ENCODE measurements at places on chromosomes 7 and 10.

DNA sequence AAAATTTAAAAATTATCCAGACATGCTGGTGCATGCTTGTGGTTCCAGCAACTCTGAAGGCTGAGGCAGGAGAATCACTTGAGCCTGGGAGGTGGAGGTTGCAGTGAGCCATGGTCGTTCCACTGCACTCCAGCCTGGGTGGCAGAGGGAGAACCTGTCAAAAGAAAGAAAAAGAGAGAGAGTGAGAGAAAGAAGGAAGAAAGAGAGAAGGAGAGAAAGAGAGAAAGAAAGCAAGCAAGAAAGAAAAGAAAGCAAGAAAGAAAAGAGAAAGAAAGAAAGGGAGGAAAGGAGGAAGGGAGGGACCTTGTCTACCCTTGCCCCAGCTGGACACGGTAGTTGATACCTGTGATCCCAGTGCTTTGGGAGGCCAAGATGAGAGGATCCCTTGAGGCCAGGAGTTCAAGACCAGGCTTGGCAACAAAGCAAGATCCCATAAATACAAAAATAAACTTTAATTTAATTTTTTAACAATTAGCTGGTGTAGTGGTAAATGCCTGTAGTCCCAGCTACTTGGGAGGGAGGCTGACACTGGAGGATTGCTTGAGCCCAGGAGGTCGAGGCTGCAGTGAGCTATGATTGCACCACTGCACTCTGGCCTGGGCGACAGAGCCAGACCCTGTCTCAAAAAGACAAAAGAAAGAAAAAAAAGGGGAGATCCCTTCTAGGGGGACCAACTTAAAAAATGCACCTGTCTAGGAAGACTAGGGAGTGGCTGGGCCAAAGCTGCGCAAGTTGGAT lies 9.2 kb downstream of the NYAP1 start:
- DNase-seq, result no peak

DNA sequence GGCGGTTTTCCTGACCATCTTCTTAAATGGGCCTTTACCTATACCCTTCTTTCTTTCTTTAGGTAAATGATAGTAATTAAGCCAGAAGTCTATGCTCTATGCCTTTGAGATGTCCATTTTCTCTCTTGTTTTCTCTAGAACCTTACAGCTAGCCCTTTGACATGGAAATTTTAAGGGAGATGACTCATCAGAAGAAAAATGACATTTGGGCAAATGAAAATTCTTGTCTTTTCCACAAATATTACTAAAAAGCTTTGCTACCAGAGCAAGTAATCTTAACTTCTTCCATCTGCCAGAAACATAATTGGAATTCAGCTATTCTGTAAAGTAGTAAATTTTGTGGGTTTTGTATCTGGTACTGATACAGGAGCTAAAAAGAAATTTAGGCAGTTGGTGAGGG lies 59.5 kb downstream of the CCDC3 start:
- no peak for DNase-seq

DNA sequence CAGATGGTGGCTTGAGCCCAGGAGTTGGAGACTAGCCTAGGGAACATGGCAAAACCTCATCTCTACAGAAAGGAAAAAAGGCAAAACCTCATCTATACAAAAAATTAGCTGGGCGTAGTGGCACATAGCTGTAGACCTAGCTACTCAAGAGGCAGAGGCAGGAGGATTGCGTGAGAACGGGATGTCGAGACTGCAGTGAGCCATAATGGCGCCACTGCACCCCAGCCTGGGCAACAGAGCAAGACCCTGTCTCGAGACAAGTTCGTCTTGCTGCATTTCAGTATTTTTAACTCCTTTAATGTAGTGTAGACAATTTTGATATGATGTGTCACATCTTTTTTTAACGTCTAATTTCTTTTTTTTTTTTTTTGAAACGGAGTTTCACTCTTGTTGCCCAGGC lies 31.4 kb upstream of the KMT2C start:
- no peak for DNase-seq

GRCh38 chr10:104274762-104275721 lies 6.1 kb downstream of the GSTO2 start:
- peak; percentile 77 for DNase-seq

DNA sequence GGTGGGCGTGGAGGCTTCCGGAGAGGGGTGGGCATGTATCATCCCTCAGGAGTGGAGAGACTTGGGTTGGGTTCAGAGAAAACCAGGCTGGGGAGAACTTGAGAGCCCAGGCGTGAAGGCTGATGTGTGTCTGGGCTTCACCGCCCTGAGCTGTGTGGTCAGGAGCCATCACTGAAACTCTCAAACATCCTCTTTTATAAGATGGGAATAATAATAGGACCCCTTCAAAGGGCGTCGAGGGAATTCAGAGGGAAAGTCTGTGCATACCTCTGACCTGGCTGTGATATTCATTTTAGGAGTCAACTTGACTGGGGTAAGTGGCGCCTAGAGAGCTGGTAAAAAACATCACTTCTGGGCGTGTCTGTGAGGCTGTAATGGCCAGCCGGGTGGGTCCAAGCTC lies 21.1 kb upstream of the PSMG3 start:
- no peak for DNase-seq

GRCh38 chr7:45367026-45367425 lies 207.1 kb upstream of the ADCY1 start:
- no peak for DNase-seq

- DNase-seq, result no peak
Observed at GRCh38 chr10:5199398-5199797, 2.8 kb downstream of the AKR1C4 start.

DNA sequence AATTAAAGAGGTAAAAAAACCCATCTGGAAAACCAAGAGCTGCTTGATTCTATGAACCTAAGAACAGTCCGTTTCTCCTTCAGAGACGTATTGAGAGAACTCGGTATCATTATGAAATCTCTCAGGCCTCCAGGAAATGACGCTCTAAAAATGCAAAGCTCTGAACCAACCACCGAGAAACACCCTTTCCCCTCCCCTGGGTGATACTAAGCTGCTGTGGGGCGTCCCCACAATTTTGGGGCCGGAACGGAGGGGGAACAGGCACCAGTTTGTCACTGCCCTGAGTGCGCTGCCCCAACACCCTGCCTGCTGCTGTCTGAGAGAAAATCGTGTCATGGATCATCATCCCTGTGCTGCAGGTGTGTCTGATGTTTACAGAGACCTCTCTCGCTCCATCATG lies 509.5 kb downstream of the DNAJB6 start:
- no peak for DNase-seq

GRCh38 chr10:12583891-12584595 lies 234.7 kb downstream of the CAMK1D start:
- no peak for DNase-seq

GRCh38 chr7:147513451-147513850 lies 1077.1 kb upstream of the C7orf33 start:
- no peak for DNase-seq

DNA sequence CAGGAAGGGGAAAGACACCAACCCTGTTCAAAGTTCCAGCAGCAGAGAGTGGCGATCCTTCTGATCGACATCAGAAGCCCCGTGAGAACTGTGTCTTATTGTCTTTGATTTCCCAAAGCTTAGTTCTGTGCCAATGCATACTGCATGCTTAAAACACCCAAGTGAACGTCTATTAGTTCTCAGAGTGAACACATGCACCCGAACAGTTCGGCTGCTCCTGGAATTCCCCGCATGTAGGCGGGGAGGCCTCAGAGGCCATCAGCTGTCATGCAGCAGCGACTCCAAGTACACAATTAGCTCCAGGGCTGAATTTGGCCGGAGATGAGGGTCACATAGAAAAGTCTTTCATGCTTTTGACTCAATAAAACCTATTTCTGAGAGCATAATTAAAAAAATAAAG lies 276.9 kb downstream of the ZMYND11 start:
- DNase-seq, result no peak

DNA sequence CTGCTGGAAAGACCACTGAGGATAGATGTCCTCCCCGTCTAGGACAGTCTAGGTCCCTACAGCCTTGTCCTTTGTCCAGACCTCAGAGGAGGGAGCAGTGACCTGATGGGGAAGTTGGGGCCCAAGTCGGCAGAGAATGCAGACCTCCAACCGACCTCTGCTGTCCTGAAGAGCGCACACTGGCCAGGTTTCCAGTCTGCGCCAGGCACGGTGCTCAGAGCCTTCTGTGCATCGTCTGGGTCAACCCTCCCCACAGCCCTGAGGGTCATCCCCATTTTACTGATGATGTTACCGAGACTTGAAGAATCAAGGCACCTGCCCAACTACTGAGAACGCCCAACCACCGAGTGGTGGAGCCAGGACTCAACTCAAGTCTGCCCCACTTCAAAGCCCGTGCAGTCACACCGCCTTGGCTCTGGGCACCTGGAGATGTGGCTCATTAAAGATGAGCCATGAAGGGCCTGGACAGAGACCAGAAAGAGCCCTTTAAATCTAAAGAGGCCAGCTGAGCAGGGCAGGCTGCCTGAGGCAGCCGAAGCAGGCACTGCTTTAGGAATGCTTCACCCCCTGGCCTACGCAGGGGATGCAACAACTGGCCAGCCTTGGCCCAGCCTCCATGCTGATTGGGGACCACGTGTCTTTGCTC lies 4.4 kb downstream of the ITPRIP start:
- DNase-seq, result peak; percentile 42

GRCh38 chr10:102868911-102869257 lies 386 bp upstream of the AS3MT start:
- DNase-seq, result no peak

DNA sequence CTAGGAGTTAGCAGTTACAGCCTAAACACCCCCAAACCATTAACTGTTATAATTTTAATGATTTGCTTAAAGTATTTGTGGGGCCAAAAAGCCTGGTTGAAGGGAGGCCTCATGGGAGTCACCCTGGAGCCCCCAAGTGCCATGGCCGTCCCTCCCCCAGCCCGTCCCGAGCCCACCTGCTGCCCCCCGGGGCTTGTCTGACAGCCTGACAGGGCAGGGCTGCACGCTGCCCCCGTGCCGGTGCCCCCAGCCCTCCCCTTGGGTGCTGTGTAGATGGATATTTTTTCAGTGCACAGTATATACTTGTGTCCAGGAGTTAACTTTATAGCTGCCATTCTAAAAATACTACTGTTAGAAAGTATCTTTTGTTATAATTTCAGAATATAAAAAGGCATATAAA lies 108.4 kb downstream of the CYTH3 start:
- no peak for DNase-seq

DNA sequence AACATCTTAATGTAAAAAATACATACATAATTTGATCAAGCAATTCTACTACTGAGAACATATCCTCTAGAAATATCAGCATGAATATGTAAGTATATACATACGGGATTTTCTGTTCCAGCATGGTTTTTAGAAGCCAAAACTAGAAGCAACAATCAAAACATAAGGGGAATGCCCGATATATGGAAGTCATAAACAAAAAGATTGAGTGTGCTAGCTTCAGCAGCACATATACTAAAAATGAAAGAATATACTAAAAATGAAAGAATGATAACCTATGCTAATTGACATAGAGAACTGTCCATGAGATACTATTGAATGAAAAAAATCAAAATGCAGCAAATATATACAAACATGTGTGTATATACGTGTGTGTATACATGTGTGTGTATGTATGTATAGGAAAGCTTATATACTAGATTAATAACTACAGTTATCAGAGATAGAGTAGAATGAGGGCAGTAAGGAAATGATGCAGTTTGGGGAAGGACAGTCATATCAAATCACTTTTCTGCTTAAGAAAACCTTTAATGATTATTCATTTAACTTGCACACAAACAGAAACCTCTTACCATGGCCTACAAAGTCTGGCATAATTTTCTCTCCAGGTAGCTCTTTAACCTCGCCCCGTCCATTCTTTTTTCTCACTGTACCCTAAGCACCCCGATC lies 72.9 kb downstream of the NPY start:
- no peak for DNase-seq

DNA sequence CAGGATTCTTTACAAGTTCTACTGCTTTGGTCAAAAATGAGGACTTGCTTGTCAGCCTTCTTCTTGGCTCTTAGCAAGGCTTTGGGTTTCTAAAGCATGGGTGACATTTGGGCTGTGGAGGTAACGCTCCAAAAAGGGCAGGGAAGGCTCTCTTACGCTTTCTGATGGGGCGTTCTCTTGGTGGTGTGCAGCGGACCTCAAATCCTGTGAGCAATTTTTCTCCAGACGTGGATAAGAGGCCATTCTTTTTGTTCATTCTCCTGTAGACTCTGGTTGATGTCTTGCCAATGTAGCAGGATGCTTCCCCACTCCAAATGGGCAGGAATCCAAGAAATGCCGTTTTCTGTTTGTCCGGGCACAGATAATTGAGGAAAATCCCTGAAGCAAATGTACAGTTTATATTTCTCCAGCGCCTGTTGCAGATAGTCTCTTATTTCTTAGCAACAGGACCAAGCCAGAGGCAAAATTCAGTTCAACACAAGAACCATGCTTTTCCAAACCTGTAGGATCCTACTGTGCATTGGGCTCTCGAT lies 138.4 kb upstream of the NFE2L3 start:
- no peak for DNase-seq

- no peak for DNase-seq
Observed at GRCh38 chr7:31906479-31907171, 163.6 kb downstream of the PDE1C start.

GRCh38 chr10:123252779-123253178 lies 98.6 kb downstream of the BUB3 start:
- DNase-seq, result no peak

DNA sequence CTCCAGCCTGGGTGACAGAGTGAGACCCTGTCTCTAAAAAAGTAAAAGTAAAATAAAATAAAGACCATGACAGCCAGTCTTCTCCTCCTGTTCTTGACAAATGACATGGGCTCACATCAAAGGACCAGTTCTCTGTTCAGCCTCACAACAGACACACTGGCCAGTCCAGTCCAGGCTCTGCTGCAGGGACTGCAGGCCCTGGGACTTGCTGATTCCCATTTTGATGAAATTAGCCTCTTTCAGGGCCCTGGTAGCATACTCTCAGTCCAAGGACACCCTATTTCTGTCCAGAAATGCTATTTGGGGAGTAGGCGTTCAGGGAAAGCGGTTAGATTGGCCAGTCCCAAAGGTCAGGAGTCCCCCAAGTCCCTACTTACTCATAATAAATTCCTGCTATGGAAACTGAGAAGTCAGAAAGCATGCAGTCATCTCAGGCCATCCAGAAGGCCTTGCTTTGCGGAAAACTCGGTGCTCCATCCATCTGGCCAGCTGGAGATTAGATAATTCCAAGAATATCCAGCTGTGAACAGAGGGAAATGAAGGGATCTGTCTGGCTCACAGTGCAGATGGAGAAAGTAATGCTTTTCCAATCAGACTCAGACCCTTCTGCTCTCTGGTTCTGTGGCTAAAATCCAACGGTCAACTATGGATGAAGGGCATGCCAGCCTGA lies 74.4 kb downstream of the RAB11FIP2 start:
- no peak for DNase-seq

DNA sequence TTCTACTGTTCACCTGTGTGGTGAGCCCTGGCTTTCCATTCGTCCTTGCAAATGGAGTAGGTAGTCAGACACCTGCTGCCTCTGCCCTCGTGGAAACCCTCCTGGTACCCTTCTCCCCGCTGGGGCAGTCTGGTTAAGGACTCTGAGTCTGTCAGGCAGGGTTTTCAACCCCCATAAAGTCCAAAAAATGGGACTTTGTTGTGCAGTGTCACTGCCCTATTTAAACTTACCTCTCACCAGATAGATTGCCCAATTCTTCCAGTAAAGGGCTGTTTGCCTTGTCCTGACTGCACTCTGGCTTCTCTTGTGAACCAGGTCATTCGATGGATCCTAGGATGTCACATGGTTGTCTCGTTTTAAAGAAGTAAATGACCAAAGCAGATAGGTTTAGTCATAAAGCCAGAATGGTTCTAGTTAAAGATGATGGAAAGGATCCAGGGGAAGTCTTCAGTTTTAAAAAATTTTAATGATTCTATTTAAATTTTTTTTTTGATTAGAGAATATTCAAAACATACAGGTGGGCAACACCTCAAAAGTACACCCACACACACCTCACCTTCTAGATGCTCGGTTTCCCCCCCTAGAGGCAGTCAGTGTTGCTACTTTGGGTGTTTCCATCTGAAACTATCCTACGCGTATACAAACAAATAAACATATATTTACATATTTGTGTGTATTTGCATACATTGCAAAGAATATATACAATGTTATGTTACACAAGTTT lies 22.0 kb downstream of the TMEM176B start:
- DNase-seq, result no peak
